ENCODE measurements at places on chromosomes 5 and 9.
A peak's percentile ranks its signal among the peaks of the same experiment; 100 is the strongest.

- DNase-seq, result no peak
These were observed 15.9 kb upstream of the MOB3B start for GRCh38 chr9:27545471-27545870.

DNA sequence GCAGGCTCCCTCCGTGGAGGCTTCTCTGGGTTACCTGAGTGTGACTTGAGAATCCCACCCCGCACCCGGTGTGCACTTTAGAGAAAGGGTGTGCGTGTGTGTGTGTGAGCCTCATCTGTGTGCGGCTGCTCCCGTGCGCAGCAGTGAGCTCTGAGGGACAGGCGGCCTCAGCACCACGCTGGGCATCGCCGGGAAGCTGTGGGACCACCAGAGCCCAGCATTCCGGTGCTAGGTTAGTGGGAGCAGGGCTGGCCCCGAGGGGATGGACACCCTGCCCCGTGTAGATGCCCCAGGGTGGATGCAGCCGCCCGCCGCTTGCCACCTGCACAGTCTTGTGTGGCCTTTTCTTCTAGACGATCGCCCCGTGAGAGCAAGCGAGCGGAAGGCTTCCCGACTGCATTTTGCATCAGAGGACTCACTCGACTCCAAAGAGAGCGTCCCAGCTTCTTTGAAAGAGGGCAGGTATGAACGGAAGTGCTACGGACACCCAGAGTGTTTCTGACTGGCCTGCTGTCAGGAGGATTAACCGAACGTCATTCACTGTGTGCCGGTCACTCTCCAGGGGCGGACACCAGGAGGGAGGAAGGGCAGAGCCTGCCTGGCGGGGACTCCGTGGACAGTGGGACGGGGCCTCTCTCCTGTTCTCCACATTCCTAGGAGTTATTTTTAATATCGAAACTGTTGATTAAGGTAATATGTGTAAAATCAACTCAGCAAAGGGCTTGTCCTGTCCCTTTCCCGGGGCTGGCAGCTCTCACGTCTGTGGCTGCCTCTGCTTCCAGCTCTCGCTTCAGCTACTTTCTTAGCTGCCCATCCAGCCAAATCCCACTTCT is 12.2 kb downstream of the CEP72 start:
- peak; percentile 1 for DNase-seq

- DNase-seq, result no peak
These were observed 297.1 kb downstream of the KCTD16 start for GRCh38 chr5:144467792-144468191.

- DNase-seq, result no peak
These were observed 341.6 kb upstream of the PIK3R1 start for GRCh38 chr5:67873935-67874334.

DNA sequence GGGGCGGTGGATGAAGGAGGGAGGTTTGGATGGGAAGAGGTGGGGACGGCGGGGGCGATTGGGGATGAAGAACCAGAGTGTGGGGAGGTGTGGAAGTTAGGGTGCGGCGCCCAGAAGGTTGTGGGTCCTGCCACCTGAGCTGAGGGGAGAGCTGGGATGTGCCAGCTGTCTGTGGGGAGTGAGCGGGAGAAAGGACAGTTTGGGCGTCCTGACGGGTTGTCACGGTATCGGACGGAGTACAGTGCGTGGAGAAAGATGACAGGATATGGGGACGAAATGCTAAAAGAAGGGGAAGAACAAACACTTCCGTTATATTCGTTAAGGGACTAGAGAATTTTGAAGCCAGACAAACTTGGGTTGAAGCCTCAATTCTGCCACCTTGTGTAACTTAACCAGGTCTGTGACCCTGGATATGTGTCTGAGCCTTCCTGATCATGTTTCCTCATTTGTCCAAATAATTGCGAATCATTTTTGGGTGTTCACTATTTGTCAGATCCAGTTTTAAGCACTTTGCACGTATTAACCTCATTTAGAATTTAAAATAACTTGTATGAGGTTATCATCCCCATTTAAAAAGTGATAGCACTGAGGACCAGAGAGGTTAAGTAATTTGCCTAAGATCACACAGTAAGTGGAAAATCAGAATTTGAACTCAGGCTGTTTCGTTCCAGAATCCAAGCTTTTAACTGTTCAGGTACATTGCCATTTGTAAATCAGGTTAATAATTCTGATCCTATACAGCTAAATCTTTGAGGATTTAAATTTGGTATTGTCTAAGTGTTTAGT is 689 bp downstream of the CNTRL start:
- no peak for DNase-seq

DNA sequence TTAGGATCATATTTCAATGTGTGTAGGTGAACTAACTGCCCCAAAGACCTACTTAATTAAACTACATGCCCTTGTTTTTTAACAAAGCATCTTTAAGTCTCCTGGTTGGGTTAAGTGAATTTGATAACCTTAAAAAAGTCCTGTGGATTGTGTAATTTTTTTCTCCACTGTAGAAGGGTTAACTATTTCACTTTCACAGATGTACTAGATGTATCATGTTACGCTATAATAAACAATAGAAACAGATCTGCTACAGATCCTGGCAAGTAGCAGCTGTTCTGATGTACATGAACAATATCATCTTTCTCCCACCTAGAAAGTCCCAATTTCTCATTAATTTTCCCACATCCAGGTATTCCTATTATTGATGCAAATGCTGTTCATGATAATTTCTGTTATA is 18.9 kb downstream of the KIF24 start:
- no peak for DNase-seq

GRCh38 chr5:73519531-73520283 is 21.5 kb downstream of the BTF3 start:
- DNase-seq, result peak; percentile 65

DNA sequence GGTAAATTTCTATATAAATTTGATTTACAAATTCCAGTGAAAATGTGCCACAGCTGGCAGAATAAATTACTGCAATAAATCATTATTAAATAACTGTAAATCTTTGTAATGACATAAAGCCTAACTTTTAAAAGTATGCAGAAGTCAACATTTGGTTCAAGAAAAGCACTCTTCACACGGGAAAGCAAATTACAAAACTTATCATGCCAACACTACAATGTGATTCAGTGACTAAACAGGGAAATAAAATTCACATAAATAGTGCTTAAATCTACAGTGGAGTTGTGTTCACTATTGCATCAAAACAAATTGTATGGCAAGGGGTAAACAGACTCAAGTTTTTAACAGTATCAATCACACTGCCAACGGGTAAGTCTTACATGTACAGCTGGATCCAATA is 117.2 kb downstream of the BNC2 start:
- DNase-seq, result no peak

- no peak for DNase-seq
These were observed 70.8 kb upstream of the CDKN2B start for GRCh38 chr9:22079873-22080341.

GRCh38 chr5:170307575-170308465 is 10.2 kb upstream of the LCP2 start:
- DNase-seq, result no peak

DNA sequence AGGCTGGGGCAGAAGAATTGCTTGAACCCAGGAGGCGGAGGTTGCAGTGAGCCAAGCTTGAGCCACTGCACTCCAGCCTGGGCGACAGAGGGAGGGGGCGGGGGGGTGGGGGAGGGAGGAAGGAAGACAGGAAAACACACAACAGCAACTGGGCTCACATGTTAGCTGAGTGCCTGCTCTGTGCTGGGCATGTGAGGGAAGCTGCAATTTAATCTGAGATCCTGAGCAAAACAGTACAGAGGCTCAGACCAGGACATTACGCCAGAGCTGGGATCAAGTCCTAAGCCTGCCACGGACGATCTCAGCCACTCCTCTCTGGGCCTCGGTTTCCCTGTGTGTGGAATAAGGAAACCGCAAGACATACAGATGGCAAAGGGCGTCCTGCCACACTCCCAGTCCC is 119.1 kb downstream of the VAV2 start:
- DNase-seq, result no peak

DNA sequence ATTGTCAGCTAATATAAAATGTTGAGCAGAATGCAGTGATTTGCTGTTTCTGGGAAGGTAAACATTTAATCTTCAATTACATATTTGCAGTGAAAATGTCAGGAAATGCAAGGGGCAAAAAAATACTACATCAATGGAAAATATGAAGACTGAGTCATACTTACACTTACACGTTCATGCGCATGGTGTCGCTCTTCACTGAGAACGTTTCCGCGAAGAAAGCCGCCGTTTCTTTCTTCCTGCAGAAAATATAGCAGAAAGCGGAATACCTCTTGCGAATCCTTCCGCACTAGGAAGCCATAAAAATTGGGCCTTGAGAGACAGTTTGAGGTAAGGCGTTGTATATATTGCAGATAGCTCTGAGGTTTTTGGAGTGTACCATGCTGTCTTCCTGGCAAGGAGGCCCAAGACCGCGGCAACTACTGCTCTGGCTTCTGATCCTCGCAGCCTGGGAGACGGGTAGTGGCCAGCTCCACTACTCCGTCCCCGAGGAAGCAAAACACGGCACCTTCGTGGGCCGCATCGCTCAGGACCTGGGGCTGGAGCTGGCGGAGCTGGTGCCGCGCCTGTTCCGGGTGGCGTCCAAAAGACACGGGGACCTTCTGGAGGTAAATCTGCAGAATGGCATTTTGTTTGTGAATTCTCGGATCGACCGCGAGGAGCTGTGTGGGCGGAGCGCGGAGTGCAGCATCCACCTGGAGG is at the start of gene PCDHA13:
Gene PCDHA13, plus strand, starts transcription at position 236 of the 702 bp plus-strand sequence. Its CDS starts 145 bp downstream, at position 381.
- no peak for DNase-seq

- no peak for DNase-seq
These were observed 50.6 kb downstream of the FBXL7 start for GRCh38 chr5:15550502-15551112.

- no peak for DNase-seq
These were observed 40.2 kb upstream of the AGXT2 start for GRCh38 chr5:35087991-35088390.

DNA sequence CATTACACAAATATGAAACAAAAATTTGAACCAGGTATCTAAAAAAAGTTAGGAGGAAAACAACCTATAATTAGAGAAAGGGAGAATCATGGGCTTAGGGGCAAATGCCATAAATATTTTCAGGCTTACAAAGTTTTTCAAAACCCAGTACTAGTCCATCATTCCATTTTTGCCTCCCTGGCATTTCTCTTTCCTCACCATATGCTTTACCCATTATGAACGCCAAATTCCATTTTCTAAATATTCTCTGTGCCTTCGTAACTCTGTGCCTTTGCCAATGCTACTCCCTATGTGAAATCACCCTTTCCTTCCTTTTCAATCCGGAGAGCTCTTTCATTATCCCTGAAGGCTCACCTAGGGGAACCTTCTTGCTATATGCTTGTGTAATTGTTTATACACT is 434.1 kb downstream of the ZSWIM6 start:
- DNase-seq, result no peak
